EL (cell line): ENCODE measurements at places on chromosomes 1 and 21.

DNA sequence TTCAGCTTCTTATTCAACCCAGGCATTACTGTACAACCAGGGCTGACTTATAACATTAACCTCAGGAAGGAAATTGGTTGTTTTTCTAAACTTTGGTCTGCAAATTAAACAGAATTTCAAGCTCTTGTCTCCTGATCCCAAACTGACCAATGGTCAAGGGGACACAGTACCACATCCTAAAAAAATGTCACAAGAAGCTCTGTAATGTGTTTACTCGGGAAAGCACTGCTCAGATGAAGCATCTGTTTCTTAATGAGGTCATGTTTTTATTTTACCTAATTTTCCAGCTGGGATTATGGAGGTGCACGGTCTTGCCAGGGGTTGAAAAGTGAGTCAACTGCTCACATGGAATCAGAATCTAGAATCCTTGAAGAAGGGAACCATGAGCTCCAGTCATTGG is 18.7 kb downstream of the ADAMTS5 start:
- DNase-seq: peak; percentile 9

DNA sequence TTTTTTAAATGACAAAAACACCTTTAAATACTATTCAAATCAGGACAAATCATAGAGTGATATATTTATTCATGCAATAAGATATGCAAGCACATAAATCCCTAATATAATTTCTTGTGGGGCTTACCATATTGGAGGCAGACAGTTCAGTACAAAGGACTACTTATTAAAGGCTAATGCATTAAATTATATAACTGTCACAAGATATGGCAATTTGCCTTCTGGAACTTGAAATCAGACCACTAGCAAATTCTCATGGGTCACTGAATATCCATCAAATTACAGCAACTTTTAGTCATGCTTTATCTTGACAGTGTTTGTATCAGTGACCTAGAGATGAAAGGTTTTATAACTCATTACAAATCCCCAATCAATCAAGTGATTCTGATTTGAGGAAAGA is 54.1 kb upstream of the NCAM2 start:
- no peak for DNase-seq

DNA sequence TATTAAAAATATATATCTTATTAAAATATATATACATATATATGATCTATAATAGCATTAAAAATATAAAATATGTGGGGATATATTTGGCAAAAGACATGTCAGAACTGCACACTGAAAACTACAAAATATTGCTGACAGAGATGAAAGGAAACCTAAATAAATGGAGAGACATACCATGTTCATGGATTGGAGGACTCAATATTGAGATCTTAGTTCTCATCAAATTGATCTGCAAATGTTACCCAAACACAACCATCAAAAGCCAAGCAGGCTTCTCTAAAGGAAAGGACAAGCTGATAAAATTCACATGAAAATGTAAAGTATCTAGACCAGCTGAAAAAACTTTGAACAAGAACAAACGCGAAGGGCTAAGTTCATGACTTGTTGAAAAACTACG is 7.2 kb downstream of the NADK start:
- DNase-seq: no peak

DNA sequence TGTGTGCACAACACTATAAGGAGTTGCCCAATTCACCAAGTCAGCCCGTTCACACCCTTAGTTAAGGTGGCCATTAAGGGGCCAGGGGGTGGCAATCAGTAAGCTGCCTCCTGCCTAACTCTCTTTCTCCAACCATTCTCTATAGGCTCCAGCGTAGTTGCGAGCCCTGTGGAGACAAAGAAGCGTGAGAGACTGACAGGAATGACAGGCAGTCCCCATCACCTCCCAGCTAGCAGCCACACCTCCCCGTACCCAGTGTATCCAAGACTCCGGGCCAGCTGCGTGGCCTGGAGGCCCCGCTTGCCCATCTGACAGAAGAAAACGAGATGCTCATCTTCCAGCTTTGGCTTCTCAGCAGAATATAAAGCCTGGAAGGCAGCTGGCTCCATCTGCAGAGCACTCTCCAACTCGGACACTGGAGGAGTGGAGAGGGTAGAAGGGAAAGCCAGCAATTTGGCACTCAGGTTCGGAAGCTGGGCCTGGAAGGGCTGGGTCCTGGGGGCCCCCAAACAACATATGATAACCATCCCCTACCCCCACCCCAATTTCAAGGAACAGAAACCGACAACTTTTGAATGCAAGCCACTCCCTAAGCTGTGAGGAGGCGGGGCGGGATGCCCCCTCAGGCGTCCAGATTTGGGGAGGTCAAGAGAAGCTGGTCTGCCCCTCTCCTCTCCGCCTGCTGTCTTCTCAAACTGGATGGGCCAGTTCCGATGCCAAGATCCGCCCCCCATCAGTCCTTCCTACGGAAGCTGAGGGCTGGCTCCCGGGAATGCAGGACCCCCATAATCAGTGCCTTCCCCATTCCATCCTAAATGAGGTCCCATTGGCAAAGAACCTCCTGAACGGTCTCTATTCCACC is 872 bp downstream of the TSTD1 start:
- DNase-seq: no peak

GRCh38 chr21:45204395-45204794 is 83.3 kb downstream of the POFUT2 start:
- DNase-seq: no peak

- DNase-seq: peak; percentile 94
Measured at GRCh38 chr1:240312872-240313271, 221.2 kb downstream of the FMN2 start.

DNA sequence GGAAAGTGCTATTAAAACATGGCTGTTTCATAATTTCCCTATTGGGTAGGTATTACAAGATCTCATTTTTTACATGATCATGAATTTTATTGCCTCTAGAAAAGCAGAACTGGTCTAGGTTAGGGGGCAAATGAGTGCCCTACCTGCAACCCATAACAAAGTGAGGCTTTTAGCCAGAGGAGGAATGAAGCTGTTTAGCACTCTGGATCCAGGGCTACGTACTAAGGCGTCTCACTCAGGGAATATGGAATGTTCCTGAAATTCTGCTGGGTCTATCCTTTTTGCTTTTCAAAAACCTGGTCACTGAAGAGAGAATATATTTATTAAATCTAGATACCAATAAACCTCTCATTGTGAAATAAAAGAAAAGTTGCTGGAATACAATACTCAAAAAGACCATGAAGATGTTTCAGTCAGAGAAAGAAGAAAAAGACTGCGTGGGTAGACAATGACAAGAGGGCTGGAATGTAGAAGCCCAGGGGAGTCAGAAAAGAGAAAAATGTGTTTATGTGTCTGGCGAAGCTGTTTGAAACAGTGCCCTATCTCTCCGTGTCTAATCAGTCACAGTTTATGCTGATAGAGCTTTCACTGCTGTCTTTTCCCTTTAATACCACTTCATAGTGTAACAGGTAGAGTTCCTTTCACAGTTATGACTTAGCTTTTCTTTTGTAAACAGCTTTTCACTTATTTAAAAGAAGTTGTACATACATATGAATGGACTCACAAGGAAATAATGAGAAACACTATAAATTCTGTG is 25.0 kb upstream of the SYDE2 start:
- no peak for DNase-seq

- DNase-seq: no peak
Measured at GRCh38 chr21:26070121-26070520, 100.4 kb downstream of the APP start.

GRCh38 chr1:172970186-172970585 is 80.6 kb downstream of the TNFSF18 start:
- DNase-seq: peak; percentile 67

- no peak for DNase-seq
Measured at GRCh38 chr1:244881552-244882280, 17.4 kb upstream of the HNRNPU start.

GRCh38 chr1:12745126-12745991 is 641 bp upstream of the CFAP107 start:
- no peak for DNase-seq

GRCh38 chr1:21546122-21546825 is 37.1 kb downstream of the ALPL start:
- no peak for DNase-seq

DNA sequence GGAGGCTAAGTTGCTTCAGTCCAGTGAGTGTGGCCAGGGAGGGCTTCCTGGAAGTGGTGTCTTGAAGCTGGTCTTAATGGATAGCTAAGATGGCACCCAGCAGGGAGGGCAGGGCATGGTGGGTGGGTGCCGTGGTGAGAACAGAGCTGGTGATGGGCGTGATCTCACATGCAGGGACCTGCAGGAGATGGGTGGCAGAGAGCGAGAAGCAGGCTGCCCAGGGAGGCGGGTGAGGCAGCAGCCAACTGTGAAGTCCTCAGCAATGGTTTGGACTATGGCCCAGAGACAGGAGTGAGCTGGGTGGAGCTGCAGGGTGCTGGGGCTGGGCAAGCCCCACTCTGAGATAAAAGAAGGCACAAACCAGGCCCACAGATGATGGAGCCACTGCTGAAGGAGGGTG is 50.7 kb downstream of the UMODL1 start:
- DNase-seq: no peak

GRCh38 chr1:55445416-55445815 is 230.3 kb upstream of the USP24 start:
- no peak for DNase-seq

- no peak for DNase-seq
Measured at GRCh38 chr1:177568622-177569021, 397.9 kb downstream of the BRINP2 start.

- no peak for DNase-seq
Measured at GRCh38 chr1:213605732-213606131, 382.0 kb upstream of the PROX1 start.

DNA sequence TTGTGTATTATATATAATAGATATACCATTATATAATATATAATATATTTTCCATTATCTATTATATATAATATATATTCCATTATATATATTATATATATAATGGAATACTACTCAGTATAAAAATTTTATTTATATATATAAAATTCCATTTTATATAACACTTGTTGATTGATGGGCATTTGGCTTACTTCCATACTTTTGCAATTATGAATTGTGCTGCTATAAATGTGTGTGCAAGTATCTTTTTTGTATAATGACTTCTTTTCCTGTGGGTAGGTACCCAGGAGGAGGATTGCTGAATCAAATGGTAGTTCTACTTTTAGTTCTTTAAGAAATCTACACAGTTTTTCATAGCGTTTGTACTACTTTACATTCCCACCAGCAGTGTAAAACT is 1211.1 kb downstream of the NCAM2 start:
- DNase-seq: no peak

DNA sequence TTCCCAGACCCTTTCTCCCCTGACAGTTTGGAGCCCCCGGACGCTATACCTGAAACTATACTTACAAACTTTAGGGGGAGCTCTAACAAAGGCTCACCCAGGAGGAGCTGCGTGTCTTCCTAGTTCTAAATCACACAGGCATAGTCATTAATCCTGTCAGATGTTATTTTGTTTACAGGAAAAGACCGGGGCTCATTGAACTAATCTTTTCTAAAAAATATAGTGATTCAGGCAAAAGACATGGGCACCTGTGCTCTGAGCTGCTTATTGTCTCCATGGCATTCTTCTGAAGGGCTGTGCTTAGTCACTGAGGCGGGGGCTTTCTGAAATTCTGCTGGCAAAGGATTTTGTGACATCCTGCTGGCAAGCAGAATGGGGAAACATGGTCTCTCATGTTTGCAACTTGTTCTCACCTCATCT is 1577.0 kb downstream of the NCAM2 start:
- DNase-seq: no peak
